ENCODE measurements at places on chromosomes 6 and 20.

DNA sequence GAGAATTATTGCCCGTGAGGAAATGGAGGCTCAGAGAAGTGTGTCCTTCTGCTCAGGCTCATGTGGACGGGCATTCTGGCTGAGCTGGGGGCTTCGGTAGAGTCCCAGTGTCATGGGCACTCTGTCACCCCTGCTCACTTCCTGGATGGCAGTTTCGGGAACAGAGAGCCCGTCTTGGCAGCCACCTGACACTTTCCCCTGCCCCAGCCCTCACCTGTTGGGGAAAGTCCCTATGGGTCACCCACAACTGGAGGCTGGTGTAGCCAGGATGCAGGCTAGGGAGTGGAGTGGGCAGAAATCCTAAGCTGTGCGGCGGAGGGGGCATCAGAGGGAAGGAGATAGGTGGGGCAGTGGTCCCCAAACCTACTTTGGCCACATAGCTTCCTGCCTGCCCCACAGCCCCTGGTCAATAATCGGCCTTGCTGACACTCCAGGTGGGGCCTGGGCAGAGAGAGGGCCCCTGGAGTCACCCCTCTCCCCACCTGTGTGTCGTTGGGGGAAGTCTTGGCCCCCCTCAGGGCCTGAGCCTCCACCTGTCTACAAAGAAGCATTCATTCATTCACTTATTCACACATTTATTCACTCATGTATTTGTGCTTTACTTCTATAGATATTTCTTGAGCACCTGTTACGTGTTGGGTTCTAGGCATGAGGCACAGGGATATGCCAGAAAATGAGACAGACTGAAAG lies 40.5 kb downstream of the SNAI1 start:
- DNase-seq: no peak

DNA sequence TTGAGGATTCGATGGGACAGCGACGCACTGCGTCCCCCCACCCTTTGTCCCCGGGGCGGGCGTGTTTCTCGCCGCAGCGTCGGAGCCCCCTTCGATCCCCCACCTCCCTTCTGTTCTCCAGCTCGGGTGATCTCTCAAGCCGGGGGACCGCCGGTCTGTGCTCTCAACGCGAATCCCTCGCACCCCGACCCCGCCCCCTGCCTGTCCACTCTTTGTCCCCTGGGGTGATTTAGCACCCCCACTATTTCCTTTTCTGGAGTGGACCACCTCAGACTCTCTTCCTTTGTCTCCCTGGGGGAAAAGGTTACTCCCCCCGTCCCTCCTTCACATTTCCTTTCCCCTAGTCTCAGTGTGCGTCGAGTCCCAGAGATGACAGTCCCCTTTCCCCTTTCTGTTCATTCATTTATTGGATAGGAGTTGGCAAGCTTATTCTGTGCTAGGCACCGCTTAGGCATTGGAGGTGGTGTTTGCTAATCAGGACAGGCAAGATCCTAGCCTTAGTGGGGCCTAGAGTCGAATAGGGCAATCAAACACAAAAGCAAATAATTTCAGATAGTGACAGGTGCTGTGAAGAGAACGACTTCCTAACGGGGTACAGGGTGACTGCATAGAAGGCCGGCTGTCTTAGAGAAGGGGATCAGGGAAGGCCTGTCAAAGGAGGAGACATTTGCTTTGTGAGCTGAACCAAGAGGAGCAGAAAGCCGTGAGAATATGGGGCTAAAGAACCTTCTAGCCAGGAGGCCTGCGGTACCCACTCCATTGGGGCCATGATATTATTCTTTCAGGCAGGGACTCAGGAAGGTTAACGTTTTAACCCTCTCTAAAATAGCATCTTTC lies 741 bp downstream of the PTPN1 start:
- DNase-seq: peak; percentile 47

DNA sequence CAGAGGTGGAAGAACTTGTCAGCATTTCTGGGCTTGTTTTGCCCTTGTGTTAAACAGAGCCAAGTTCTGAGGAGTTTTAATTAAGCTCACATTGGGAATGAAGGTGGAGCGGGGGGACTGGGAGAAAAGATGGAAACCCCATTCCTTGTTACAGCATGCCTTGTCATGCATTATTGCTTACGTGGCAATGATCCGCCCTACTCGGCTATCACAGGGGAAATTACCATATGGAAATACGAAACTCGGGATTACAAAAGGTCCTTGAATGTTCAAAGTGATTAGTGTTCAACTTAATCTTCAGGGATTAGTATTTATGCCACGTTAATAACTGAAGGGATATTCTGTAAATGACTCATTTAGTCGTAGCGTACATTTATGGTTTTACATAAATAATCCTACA lies 86.4 kb downstream of the MAP3K7 start:
- DNase-seq: no peak

DNA sequence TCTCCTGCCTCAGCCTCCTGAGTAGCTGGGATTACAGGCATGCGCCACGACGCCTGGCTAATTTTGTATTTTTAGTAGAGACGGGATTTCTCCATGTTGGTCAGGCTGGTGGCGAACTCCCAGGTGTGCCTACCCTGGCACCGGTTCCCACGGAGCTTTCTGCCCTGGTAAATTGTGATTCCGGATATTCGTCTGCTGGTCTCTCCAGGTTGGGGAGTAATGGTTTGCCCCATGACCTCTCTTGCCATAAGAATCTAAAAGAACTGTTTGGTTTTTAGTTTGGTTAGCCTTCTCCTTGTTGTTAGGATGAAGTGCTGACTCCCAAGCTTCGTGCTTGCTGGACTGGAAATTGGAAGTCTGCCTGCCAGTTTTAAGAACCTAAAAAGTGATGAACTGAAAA lies 223.8 kb downstream of the BCAS1 start:
- no peak for DNase-seq

- DNase-seq: no peak
Measured at GRCh38 chr6:119334535-119335264, 14.9 kb downstream of the MAN1A1 start.

- DNase-seq: no peak
Measured at GRCh38 chr20:25466846-25467245, 59.4 kb downstream of the GINS1 start.

GRCh38 chr6:170172825-170173256 lies 118.0 kb downstream of the DLL1 start:
- DNase-seq: no peak

DNA sequence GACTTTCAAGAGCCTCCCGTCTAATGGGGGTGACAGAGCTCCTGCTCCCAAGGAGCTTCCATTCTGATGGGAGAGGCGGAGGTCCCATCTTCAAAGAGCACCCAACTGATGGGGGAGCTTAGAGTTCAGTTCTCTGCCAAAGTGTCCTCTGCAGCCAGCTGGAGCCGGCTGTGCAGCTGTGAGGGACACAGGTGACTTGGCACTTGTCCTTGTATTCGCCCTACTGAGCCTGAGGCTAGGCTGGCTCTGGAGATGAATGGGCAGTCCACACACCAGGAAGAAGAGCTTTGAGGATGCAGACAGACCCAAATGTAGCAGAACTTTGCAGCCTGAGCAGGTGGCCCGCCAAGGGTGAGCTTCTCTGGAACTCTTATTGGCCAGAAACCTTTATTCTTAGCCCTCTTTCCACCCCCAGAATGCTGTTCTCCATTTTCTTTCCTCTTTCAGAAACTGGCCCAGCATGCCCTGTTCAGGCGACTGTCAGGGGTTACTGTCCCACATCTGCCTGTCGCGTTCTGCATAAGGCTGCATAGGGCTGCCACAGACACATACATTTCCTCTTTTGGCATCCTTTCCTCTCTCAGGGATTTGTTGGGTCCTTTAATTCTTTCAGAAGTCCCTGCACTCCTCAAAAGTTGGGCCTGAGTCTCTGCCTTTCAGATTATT lies 108.7 kb upstream of the LRFN2 start:
- no peak for DNase-seq

DNA sequence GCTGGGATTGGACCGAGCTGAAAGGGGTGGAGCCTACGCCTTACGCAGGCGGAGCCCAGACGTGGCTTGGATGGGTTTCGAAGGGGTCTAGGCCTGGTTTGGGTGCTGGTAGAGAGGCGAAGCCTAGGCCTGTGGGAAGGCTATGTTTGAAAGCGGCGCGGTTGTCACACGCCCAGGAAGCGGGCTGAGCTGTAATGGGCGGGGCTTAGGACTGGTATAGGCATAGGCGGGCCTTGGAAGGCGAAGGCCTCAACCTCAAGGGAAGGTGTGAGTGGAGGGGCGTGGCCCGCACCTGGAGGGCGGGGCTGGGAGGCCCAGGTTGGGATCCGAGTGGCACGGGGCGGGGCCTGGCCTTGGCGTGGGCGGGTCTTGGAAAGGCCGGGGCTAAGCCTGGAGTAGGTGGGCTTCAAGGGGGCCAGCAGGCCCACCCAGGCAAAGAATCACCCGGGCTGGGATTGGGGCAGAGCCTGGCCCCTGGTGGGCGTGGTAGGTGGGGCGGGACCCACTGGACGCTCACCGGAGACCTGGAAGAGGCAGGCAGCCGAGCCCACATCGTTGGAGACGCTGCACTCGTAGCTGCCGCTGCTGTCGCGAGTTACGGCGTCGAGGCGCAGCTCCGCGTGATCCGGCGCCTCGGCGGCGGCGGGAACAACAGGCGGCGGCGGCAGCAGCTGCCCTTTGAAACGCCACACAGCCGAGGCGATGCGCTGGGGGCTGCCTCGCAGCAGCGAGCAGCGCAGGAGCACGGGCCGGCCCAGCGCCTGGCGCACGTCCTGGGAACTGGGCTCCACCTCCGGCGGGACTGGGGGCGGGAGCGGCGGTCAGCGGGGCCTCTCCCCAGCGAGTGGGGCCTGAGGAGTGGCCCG lies 49.0 kb downstream of the MDGA1 start:
- no peak for DNase-seq
